T-helper 17 cell (primary cell): ENCODE measurements at places on chromosomes 5 and 9. TPM values are rescaled to one million over a fixed set of nuclear protein-coding genes. Genes with fewer than 3 reads are reported as not detected.

OR1Q1 gene
- total RNA-seq = 0.96 TPM

PLAC8L1 gene
- total RNA-seq = not detected

GRCh38 chr9:89036383-89036782, 45.1 kb downstream of the S1PR3 start:
- no peak for DNase-seq
- no peak overlapping the region for H3K27ac ChIP-seq
- no peaks in the 10 kb centered on the region for H3K4me1 ChIP-seq
- no peak overlapping the region for H3K4me3 ChIP-seq
- no peaks in the 10 kb centered on the region for H3K36me3 ChIP-seq

- peaks cover 2% of the 10 kb centered on the region for H3K36me3 ChIP-seq
- H3K27ac ChIP-seq = peak overlapping the region; percentile 17
- no peak for DNase-seq
- no peak overlapping the region for H3K4me3 ChIP-seq
- H3K4me1 ChIP-seq = peaks cover 7% of the 10 kb centered on the region
Observed at GRCh38 chr5:859798-860296, 9.1 kb upstream of the ZDHHC11 start.

DNA sequence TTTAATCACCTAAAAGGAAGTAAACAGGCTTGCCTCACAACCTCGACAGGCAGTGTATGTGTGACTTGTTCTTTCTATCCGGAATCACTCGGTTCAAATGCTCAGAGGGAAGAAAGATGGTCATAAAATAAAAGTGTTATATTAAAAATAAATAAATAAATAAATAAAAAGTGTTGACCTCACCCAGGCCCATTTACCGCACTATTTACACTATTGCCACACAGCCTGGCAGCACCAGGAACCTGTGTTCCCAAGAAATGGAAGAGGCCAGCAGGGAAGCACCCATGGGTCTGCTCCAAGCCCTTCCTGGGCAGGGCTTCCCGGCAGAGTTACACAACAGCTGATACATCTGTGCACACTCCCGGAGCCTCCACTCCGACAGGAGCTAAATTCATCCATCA, 127.9 kb downstream of the EFNA5 start:
- DNase-seq = no peak
- H3K4me3 ChIP-seq = no peak overlapping the region
- peaks cover 6% of the 10 kb centered on the region for H3K4me1 ChIP-seq
- peaks cover 6% of the 10 kb centered on the region for H3K27me3 ChIP-seq

- H3K36me3 ChIP-seq = peaks cover 2% of the 10 kb centered on the region
- H3K27ac ChIP-seq = no peak overlapping the region
- H3K4me1 ChIP-seq = peaks cover 3% of the 10 kb centered on the region
Observed at GRCh38 chr9:89619019-89619418, 14.2 kb downstream of the GADD45G start.

GRCh38 chr5:116242343-116242742, 157.5 kb downstream of the COMMD10 start:
- H3K27me3 ChIP-seq = no peaks in the 10 kb centered on the region
- no peak for DNase-seq
